Suprapubic skin (tissue), 4 donors: ENCODE measurements at places on chromosomes 13 and 19. TPM values are rescaled to one million over a fixed set of nuclear protein-coding genes. Genes with fewer than 3 reads are reported as not detected.

Gene RNF113B
- total RNA-seq = not detected

- peaks cover 41% of the 10 kb centered on the region for H3K4me1 ChIP-seq
- peak overlapping the region; percentile 79 for H3K27ac ChIP-seq
- no peak for DNase-seq
Measured at GRCh38 chr19:2064788-2065524, 13.9 kb upstream of the MKNK2 start.

DNA sequence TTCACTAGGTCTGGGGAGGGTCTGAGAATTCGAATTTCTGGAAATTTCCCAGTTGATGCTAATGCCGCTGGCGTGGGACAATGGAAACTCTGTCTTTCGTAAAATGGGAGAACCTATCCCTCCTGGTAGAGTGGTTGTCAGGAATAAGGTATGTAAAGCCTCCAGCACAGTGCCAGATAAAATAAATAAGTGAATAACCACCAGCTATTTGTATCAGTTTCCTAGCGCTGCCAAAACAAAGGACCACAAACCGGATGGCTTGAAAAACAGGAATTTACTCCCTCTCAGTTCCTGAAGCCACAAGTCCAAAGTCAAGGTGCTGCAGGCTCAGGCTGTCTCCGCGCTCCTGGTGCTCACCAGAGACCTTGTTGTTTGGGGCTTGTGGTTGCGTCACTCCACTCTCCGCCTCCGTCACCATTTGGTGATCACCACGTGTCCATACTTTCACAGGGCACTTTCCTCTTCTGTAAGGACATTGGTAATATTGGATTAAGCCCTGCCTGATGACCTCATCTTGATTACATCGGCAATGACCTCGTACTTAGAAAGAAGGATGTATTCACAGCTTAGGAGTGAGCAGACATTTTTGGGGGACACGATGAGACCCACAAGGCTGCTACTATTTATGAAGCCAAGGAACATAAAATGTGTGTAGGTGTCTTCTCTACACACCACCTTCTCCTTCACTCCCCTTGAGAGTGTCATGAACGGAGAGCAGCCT lies 428.5 kb downstream of the IRS2 start:
- H3K27me3 ChIP-seq = no peaks in the 10 kb centered on the region
- no peaks in the 10 kb centered on the region for H3K4me1 ChIP-seq
- H3K36me3 ChIP-seq = no peaks in the 10 kb centered on the region
- H3K4me3 ChIP-seq = no peak overlapping the region

DNA sequence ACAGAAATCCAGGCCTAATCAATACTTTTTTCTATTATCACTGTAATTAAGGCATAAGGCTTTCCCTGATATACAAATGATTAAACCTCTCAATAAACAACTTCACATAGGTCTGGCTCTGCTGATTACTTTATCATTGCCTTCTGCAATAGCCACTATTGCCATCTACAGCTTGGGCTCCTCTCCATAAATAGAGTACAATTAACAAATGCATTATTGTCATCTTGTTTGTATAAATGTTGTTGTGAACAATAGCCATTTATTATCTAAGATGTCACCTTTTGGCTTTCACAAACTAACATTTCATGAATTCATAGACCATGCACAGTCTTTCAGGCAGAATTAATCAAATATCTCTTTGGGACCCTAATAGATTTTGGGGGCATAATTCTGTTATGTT lies 53.3 kb downstream of the NHLRC3 start:
- H3K27me3 ChIP-seq = no peaks in the 10 kb centered on the region
- H3K36me3 ChIP-seq = no peaks in the 10 kb centered on the region
- H3K4me3 ChIP-seq = no peak overlapping the region
- DNase-seq = no peak
- no peaks in the 10 kb centered on the region for H3K4me1 ChIP-seq

DNA sequence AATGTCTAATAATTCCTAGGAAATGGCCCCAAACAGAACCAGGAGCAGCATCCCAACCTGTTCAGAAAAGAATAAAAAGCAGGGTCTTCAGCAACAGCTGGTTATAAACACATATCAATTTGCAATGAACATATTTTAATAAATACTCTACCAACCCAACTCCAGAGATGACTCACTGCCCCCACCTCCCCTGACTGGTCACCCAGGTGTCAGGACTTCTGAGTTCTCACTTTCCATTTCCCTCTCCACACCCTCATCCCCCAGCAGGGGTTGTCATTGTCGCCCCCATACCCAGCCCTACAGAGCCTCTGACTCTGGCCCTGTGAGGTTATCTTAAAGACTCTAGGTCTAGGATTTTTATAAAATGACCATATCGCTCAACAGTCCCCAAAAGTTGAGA lies 6.9 kb downstream of the SERPINE3 start:
- H3K4me1 ChIP-seq = no peaks in the 10 kb centered on the region
- DNase-seq = no peak
- no peak overlapping the region for H3K4me3 ChIP-seq
- H3K27me3 ChIP-seq = no peaks in the 10 kb centered on the region

DNA sequence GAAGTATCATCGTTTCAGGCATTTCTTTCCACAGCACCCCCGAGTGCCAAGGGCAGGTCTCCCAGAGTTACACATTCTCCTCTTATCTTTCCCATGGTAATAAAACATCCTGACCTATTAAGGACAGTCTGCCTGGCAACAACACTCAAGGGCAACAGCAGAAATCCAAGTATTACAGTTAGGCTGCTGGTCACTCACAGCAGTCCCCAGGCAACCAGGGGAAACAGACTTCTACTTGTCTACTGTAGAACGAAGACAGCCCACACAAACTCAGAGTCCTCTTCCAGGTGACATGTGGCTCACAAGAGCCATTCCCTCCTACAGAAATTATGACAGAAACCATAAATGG lies 24.3 kb downstream of the RCBTB1 start:
- H3K27ac ChIP-seq = no peak overlapping the region
- DNase-seq = no peak
- H3K4me1 ChIP-seq = peaks cover 2% of the 10 kb centered on the region
- H3K4me3 ChIP-seq = no peak overlapping the region
- peaks cover 33% of the 10 kb centered on the region for H3K36me3 ChIP-seq
